ENCODE measurements at places on chromosomes 3 and 15.

DNA sequence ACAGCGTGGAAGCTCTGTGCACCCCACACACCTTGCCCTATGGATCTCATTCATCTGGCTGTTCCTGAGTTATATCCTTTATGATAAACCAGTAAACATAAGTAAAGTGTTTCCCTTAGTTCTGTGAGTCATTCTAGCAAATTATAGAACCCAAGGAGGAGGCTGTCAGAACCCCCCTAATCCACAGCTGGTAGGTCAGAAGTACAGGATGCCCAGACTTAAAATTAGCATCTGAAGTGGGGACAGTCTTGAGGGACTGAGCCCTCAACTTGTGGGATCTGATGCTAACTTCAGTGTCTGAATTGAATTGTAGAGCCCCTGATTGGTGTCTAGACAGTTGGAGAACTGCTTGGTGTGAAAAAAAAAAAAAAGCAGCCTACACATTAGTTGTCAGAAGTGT, 75.1 kb downstream of the B3GNT5 start:
- no peak for DNase-seq

DNA sequence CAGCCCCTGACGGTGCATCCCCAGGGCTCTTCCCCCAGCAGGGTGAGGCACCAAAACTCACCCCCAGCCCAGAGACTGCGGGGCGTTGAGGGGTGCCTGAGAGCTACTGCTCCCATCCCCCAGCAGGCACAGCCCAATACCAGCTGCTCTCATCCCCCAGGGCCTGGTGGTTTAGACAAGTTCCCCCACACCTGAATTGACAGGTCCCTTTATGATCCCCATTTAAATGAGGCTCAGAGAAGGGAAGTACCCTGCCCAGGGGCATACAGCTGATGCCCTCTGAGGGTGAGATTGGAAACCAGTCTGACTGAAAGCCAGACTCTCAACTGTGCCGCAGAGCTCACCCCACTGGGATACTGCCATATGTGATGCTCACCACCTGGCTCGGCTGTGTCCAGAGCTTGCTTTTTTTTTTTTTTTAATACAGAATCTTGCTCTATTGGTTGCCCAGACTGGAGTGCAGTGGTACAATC, 20.1 kb downstream of the DUSP7 start:
- no peak for DNase-seq

DNA sequence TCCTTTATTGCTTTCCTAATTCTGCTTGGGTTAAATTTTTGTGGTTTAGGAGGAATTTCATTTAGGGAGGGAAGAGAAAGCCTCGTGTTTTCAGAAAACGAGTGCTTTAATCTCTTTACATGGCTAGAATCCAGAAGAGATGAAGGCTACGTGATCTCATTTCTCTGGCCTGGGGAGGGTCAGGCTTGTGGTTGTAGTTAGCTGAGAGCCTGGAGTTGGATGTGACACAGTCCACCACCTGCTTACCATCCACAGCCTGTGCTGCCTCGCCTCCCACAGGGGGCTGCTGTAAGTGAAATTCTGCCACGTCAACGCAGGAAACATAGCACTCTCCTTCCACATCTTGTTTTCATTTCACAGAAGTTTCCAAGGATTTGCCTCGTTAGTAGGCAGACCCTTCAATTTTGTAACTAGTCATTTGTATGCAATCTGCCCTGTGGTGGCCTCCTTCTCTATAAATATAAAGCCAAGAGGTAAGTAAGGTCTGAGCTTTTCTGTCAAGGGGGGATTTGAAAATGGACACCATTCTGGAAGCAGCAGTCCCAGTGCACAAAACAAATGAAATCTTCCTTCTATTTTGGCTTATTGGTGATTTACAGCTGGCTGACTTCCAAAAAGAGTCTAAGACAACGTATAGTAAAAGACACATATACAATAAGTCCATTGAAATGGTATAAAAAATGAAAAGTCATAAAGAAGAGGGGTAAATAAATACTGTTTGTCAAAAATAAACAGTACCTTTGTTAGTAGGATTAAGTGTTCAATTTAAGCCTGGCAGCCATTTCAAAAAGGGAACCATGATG, 3.4 kb downstream of the GXYLT2 start:
- no peak for DNase-seq

- no peak for DNase-seq
Measured at GRCh38 chr15:52421029-52421428, 107.7 kb downstream of the MYO5A start.

DNA sequence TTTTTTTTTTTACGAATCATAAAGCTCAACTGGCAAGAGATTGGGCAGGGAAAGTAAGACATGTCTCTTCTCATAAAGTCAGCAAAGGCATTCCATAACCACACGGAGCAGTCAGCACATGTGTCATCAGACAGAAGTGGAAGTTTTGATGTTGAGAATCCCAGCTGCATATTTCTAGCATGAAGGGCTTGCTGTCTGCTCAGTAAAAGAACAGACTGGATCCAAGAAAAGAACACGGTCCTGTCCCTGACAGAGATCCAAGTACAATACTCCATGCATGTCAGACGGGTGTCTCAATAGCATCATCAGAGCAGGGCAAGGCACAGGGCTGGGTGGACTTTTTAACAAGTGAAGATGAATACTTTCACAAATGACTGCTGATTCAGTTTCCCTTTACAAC, 38.2 kb downstream of the ABI3BP start:
- DNase-seq = no peak

DNA sequence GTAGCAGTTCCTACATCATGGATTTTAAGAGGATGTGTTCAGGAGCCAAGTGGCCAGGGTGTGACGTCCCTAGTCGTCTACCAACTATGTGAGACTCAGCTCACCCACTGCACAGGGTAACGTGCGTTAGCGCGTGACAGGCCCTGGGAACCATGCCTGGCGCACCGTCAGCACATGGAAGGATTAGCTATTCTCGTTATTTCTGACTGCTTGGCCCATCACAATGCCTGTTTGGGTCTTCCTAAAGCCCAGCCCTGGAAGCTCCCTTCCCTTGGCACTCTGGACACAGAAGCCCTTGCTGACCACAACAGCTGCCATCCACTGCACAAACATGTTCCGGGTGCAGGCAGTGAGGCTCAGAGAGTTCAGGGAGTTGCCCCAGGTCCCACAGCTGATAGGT, 91.0 kb upstream of the RPL32 start:
- DNase-seq = no peak

DNA sequence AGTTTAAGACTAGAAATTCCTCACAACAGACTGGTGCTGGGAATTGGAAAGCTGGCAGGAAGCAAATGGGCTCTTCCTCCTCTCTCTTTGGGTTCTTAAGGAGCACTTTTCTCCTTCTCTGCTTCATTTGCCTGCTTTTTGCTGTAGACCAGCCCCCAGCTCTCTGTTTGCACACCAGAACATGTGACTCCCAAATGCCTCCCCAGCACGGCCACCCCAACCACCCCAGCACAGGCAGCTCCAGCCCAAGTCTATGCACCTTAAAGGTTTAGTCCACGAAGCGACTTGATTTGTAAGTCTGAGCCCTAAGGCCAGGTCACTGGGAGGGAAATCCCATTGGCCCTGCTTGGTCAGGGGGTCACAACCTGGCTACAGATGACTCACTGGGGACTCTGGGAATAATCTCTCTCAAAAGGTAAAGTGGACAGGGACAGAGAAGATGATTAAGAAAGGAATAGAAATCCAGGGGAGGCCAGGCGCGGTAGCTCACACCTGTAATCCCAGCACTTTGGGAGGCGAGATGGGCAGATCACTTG, 377.8 kb upstream of the PROK2 start:
- no peak for DNase-seq

DNA sequence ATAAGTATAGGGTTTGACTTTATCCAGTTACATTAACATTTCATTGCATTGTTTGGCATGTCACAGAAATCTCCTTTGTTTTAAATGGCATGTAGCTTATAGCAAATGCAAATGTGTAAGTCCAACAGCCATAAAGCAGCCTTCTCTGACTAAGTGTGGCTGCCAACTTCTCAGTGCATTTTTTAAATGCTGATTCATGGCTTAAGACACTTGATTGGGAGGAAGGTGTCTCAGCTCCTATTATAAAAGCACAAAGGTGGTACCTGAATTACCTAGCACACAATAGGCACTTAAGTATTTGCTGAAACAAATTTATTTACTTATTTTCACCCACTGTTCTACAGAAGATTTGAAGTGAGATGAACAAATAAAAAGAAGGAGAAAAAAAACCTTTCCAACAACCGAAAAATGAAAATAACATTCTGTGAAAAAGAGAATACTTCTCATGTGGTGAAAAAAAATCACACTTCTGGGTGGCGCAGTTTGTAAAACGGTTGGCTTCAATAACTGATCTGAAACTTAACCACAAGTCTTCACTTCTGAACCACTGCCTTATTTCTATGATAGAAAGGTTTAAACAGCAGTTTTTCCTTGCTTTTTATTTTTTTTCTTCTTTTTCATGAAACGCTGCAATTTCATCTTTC, 105.5 kb upstream of the ICE2 start:
- no peak for DNase-seq

Data from GM12892 (cell line).